ENCODE measurements at places on chromosomes 11 and 22.

DNA sequence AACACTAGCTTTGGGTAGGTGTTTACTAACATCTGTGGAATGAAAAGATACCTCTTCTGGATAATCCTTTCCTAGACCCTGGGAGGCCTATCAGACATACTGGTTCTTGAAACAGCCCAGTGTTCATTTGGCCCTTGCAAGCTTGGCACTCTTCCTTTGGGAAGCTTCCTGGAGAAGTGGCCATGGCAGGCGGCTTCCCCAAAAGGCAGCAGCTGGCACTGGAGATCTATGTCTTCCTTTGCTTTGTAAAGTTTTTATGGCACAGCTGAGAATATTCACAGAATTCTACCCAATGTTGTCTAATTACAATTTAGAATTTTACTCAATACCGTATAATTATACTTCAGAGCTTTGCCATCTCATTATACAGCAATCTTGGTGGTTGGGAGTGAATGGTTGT, 199.2 kb upstream of the C11orf87 start:
- no peak for DNase-seq

DNA sequence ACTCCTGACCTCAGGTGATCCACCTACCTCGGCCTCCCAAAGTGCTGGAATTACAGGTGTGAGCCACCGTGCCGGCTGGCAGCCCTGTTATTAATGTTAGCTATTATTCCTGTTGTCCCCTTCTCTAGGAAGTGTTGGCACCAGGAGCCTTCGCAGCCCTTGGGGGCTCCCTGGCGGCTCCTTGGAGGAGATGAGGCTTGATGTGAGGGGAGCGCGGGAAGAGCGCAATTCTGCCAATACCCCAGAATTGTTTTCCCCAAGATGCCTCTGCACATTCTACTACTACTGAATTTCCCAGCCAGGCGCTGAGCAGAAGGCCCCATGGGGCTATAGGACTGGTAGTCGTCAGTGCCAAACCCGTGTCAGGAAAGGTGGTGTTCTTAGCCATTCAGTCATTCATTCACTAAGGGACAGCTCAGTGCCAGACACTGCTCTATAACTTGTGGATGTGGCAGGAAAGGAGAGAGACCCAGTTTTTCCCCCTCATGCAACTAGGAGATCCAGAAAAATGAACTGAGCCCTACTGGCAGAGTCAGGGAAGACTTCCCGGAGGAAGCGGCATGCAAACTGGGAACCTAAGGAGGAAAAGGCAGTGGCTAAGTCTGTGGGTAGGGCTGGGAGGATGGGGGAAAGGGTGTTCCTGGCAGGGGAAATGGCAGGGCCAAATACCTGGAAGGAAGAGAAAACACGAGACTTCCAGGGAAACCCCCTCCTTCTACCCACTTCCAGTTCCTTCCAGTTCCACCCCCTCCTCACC, 3.5 kb downstream of the FBLN1 start:
- no peak for DNase-seq

- no peak for DNase-seq
Observed at GRCh38 chr11:80388130-80388529, 947.3 kb upstream of the TENM4 start.

GRCh38 chr11:35151683-35152280, 12.8 kb downstream of the CD44 start:
- no peak for DNase-seq

Data from stimulated activated CD4-positive, alpha-beta T cell treated with anti-CD3 and anti-CD28 coated beads, Interleukin-12 subunit alpha, Interleukin-12 subunit beta, amount 100 ng/mL, for 48 hours (primary cell).